ENCODE measurements at places on chromosomes 16 and 17.

- no peak for DNase-seq
Observed at GRCh38 chr17:12664894-12665262, 812 bp upstream of the MYOCD start.

- no peak for DNase-seq
Observed at GRCh38 chr16:82701442-82701955, 74.7 kb downstream of the CDH13 start.

GRCh38 chr17:72404872-72405271 lies 284.1 kb downstream of the SOX9 start:
- no peak for DNase-seq

DNA sequence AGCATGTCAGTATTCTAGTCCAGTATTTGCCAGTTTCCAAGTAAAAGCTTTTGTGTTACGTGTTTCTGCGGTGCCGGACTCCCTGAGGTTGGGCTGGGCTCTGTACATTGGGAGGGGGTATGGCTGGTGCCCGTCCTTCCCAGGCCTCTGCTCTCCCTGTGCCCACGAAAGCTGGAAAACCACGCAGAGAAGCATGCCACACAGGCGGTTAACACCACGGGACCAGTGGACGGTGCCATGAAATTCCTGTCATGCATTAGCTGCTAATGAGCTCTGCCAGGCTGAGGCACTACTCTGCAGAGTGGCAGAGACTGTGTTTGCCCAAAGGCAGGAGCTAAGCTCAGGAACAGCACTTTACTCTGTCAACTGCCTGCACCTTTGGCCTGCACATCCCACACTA lies 8.1 kb downstream of the SMIM5 start:
- no peak for DNase-seq

DNA sequence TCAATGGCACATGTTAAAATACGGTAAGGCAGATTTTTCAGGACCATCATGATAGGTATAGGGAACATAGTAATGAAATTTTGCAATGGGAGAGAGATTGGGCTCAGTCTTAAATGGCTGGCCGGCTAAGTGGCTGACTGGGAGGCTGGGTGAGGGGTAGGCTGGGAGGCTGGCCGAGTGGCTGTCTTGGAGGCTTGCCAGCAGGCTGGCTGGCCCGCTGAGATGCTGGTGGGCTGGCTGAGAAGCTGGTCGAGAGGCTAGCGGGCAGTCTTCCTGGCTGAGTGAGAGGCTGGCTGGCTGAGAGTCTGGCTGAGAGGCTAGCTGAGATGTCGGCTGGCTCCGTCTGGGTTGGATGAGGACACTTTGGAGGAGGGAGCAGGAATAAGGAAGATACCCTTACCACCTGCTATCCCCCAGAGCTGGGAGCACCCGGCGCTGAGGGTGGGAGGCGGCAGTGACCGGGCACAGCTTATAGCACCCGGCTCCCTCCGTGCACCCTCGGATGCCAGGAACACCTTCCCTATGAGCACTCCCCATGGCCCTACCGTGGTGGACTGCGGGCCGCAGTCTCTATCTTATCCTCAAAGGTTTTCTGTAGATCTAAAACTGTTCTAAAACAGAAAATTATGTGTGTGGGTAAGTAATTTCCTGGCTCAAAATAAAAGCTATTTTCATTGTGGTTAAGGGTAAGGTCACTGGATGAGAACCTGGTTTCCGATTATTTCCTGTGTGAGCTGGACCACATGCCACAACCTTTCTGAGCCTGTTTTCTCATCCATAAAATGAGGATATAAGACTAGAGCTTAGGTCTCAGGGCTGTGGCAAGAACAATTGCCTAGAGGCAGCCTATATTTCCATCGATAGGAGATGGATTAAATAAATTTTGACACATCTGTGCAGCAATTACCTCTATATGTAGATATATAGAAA lies 34.5 kb upstream of the TMC5 start:
- no peak for DNase-seq

DNA sequence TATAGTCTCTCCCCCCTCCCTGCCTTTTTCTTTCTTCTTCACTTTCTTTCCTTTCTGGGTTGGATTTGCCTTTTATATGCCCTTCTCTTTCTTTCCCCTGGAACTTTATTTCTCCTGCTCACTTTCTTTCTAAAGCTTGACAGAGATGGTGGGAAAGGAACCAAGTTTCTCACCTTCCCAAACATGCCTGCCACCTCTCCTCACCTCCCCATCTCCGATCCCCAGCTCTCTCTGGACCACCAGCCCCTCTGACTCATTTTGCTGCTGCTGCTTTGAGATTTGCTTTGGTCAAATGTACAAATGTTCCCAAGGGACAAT lies 6.7 kb upstream of the LHX1 start:
- no peak for DNase-seq
